ENCODE measurements at places on chromosomes 6 and 20.

DNA sequence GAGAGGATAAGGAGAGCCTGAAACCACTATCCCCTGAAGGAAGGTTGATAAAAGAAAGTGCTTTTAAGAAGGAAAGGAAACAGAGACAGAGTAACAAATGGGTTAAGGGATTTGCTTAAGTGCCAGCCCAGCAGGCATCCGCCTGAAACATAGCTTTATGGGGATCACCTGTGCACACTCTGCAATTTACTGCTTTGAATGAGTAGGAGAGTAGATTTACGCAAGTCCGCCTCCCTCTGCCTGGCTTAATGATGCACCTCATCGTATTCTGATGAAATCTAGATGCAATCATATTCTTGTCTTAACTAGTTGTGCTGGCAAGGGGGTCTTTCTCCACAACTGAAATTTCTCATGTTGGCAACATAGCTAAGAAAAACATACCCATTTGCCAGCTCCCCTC is 101.1 kb upstream of the ID4 start:
- DNase-seq = no peak

- DNase-seq = no peak
These were observed 30.9 kb upstream of the SLA2 start for GRCh38 chr20:36676701-36677421.

- no peak for DNase-seq
These were observed 23.0 kb downstream of the CEBPB start for GRCh38 chr20:50213531-50214106.

DNA sequence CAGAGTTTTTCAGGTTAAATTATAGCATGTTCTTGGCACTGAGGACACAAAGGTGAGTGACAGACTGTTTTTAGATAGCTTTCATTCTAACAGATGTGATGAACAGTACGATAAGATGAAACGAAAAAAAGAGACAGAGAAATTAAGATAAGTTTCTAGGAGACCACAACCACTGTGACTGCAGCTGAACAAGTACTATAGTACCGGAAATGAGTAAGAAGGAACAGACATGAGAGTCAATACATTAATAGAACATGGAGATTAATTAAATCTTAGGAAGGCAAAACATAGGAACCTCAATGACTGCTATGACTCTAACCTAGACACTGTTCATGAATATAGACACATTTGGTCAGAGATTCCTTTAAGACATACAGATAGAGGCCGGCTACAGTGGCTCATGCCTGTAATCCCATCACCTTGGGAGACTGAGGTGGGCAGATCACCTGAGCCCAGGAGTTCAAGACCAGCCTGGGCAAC is 40.2 kb downstream of the HBS1L start:
- no peak for DNase-seq

DNA sequence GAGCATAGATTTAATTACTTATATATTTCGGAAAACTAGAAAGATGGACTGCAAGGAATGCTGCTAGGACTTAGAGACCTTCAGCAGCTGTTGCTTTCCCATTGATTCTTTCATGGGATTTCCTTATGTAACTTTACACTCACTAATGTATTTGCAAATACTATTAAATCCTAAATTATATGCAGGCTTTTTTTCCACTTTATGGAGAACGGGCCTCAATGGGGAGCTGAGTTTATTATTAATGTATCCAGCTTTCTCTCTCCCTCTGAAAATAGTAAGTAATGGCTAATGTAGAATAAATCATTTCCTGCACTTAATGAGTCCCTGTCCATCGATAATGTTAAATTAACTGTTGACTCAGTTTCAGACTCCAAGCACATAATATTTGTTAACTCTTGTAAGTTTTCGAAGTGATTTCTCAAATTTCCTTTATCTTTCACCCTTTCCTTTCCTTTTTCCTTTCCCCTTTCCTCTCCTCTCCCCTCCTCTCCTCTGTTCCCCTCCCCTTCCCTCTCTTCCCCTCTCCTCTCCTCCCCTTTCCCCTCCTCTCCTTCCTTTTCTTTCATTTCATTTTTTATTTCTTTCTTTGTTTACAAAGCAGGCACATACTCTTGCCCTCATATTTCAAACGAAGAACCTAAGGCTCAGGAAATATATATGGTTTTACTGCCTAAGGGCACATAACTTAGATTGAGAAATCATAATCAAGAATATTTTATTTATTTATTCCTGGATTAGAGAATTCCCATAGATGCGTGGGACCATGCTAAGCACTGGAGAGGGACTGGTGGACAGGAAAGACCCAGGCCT is 503.6 kb downstream of the MMUT start:
- DNase-seq = no peak

DNA sequence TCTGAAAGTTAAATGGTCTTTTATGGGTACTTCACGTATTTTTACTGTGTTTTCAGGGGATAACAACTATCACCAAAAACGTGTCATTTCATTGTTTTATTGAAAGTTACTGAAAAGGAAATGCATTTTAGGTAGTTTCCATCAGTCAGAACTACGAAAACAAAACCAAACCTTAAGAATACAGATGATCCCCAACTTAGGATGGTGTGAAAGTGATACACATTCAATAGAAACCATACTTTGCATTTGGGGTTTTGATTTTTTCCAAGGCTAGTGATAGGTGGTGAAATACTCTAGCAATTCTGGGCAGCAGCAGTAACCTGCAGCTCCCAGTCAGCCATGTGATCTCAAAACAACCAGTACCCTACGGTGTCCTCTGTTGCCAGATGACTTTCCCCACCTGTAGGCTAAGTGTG is 25.9 kb upstream of the EFHC1 start:
- no peak for DNase-seq

DNA sequence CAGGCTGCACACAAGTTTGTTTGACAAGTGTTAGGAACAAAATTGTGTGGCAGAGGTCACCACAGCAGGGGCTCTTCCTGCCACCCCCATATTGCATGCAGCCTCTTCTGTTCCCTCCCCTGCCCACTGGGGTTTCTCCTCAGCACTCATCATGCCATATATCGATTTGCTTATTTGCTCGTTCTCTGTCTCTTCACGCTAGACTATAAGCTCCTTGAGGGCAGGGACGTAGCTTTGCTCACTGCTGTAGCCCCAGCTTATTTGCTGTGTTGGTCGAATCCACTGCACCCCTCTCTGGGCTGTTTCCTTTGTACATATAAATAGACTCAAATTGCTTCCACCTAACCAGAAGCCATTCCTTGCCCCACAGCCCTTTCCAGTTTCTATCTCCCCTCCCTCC is 19.6 kb downstream of the MAS1 start:
- DNase-seq = no peak

DNA sequence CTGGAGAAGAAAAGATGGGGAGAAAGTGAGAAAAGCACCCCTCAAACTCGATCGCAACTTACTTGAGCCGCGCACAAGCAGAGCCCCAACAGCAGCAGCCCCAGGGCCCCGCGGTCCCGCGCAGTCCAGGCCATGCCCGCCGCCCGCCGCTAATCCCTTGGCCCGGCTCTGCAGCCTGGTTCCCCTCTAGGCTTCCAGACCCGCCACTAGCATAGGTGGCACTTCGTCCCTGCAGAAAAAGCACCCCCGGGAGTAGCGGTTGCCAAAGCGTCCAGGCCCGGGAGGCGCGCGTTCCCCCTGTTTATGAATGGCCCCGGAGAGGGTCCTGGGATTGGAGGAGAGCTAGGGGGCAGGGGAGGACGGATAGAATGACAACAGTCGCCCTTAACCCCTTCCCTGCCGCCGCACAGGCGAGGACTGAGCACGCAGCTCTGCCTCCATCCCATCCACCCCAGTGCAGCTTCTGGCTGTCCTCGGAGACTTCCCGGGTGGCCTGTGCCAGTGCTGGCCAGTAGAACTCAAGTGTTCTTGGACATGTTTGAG is 19.9 kb downstream of the COL9A1 start:
- no peak for DNase-seq

- peak; percentile 86 for DNase-seq
These were observed at the start of gene KHDRBS2 for GRCh38 chr6:62285612-62286469. Gene KHDRBS2 (minus strand): TSS chr6:62286225.

DNA sequence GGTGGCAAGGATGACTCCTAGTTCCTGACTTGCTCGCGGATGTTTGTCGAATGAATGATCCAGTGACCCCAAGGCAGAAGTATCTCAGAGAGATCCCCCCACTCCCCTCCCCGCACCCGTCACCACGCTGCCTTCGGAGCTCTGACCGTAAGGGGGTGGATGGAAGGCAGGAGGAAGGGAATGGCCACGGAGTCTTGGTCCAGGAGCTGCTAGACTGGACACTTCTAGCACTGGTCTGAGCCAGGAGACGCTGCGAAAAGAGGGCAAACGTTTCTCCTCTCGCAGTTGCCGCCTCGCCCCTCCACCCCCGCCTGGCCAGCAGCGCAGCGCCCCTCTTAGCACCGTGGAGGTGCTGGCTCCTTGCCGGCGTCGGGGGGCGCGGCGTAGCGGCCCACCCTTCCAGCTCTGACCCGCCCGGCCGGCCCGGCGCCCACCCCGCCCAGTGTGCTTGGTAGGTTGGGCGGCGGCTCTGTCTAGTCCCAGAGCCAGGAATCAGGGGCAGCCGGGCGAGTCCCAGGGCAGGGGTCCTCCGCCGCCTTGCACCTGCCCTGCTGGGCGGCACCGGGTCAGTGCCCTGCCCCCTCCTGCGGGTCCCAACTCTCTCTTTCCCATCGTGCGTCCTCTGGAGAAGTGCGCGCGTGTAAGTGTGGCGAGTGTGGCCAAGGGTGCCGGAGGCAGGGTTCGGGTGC is 2.4 kb upstream of the DBNDD2 start:
- DNase-seq = no peak

GRCh38 chr20:20712004-20712473 is 405 bp downstream of the RALGAPA2 start:
- no peak for DNase-seq

DNA sequence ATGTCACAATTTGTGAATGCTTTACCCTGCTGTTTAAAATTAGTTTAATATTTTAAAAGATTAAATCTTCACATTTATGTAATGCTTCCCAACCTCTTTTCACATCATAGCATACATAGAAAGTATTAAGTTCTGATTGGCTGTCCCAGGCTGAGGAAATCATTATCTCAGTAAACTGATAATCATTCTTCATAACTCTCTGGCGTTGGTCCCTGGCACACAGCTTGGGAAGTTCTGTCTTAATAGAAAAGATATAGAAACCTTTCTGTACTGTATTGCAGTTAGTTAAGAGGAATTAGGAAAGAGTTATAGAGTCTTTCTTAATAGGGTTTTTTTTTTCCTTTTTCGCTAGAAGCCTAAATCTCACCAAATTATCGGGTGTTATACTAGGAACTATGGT is 85.4 kb downstream of the CBFA2T2 start:
- DNase-seq = no peak

DNA sequence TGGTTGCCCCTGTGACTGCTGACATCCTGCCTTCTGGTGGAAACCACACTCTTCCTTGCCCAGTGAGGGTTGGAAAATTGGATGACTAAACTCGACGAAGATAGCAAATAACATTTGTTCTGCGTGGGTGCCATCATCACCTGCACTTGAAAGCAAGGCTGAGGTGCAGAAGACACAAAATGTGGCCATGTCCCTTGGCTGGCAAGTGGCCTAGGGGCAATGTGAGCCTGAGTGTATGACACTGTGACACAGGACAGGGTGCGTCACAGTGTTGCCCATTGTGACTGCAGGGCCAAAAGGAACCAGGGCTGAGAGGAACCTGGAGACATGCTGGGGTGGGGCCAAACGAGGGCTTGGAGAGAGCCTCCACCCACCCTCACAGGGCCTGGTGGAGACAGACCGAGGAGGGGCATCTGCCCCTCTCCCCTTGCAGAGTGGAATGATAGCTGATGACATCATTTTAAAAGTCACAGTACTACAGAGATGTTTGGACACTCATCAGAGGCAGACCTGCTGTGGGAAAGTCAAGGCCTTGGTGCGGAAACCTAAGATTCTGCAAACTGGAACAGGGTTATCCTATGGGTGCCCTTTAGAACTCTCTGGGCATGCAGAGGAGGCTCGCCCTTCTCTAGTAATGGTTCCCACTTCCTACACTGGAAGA is 12.8 kb upstream of the HLA-F start:
- DNase-seq = no peak

DNA sequence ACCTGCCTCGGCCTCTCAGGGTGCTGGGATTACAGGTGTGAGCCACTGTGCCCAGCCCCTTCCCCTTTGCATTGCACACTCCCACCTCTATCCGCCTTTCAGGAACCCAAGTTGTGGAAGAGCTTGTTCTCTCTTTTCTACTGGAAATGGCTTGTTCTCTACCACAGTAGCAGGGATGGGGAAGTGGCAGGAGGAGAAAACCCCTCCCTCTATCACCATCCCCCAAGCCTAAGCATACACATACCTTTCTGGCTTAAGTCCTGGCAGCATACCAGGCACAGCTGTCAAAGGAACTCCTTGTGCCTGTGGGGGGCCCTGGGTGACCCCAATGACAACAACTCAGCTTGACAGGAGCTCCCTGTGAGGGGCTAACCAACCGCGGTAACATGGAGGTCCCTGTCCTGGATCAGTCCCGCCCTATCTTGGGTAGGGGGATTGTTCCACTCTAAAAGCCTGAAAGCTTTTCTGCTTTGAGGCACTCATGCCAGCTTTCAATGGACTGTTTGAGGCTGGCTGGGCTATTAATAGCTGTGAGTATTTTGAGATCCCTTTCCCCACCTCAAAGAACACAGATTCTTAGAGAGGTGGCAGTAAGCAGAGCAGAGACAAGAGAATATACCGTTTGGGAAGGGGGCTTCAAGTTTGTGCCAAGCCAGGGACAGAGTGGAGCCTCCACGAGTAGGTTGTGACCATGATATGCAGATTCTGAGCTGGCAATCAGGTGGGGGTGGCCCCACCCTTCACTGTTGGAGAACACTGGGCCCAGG is 2.3 kb downstream of the KLHDC3 start:
- no peak for DNase-seq

GRCh38 chr20:59696476-59696875 is 92.1 kb downstream of the PHACTR3 start:
- DNase-seq = no peak

GRCh38 chr20:31505903-31506302 is 8.3 kb upstream of the HM13 start:
- no peak for DNase-seq

DNA sequence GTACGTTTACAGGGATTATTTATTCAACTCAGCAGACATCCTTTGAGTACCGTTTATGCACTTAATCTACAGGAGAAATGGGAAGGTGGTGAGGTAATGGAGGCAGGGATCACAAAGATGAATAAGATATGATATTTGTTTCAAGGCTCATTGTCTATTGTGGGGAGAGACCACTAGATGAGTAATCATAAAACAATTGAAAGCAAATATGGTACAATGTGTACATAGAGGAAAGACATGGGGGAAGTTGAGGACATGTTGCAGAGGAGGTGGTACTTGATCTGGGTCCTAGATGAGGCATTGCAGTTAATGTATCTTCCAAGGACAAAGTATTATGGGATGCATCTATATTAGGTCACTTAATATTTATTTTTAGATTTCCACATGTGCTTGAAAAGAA is 13.7 kb upstream of the CDC5L start:
- DNase-seq = no peak

DNA sequence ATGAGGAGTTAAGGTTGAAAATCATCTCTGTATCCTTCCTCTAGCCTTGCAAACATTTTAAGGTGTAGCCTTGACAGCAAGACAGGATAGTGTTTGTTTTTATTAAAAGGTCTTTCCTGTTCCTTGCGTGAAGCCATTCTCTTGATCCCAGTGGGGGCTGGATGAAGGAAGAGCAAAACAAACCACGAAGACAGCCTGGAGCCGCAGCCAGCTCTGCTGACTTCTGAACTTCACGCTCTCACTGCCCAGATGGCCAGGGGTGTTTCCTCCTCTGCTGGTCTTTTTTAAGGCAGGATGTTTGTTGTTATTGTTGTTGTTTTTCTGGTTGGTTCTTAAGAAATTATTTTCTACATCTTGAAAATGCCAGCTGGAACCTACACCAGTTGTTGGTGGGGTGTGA is 156.4 kb downstream of the MTHFD1L start:
- DNase-seq = no peak

GRCh38 chr6:28880894-28881780 is 42.6 kb downstream of the TRIM27 start:
- peak; percentile 48 for DNase-seq
